ENCODE measurements at places on chromosomes 12 and 14.

DNA sequence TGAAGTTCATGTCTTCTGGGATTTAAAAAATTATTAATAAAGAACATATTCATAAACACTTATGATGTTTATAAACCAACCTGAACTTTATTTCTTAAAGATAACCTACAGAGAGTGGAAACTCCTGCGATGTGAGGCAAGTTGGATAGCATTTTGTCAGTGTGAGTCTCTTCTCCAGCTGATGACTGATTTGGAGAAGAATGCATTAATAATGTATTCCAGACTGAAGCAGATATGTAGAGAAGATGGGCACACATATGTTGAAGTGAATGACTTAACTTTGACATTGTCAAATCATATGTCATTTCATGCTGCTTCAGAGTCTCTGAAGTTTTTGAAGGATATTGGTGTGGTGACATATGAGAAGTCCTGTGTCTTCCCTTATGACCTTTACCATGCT is 7.3 kb downstream of the HELB start:
- DNase-seq: no peak

GRCh38 chr14:65957631-65958205 is 528.5 kb upstream of the CCDC196 start:
- DNase-seq: no peak

- DNase-seq: no peak
These were observed 377.8 kb upstream of the SFSWAP start for GRCh38 chr12:131333136-131333535.

DNA sequence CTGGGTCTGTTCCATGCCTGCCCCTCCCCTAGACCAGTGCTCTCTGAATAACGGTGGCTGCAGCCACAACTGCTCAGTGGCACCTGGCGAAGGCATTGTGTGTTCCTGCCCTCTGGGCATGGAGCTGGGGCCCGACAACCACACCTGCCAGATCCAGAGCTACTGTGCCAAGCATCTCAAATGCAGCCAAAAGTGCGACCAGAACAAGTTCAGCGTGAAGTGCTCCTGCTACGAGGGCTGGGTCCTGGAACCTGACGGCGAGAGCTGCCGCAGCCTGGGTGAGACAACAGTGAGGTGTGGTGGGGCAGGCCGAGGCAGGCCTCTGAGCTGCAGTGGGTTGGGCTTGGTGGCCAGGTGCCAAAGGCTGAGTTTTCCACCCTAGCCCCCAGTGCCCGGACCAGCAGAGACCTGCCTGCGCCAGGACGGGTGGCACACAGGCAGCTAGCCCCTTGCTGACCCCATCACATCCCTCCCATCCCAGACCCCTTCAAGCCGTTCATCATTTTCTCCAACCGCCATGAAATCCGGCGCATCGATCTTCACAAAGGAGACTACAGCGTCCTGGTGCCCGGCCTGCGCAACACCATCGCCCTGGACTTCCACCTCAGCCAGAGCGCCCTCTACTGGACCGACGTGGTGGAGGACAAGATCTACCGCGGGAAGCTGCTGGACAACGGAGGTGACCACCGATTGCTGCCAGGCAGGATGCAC is 28.2 kb upstream of the LRP1-AS start:
- DNase-seq: peak; percentile 85
